ENCODE measurements at places on chromosomes 3 and 15.

DNA sequence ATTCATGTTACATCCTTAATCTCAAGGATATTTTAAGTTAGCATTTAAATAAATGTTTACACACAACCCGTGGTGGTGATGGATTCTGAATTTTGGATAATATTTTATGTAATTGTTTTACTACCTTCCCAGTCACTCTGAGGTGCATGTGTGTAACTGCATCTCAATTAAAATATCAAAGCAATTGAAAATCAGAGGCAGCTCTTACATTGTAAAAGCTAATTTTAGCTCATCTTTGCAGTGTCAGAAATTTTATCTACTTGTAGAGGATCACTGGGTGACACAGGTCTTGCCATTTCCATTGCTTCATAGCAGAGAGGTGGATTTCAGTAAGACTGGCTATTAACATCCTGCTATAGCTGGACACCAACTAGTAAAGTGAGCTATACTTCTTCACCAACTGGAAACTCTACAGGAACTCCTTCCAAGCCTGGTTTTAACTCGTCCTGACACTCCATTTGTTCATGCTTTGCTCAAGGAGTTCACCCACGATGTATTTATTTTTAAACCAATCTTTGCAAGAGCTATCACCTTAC, 19.6 kb upstream of the MITF start:
- DNase-seq = no peak

DNA sequence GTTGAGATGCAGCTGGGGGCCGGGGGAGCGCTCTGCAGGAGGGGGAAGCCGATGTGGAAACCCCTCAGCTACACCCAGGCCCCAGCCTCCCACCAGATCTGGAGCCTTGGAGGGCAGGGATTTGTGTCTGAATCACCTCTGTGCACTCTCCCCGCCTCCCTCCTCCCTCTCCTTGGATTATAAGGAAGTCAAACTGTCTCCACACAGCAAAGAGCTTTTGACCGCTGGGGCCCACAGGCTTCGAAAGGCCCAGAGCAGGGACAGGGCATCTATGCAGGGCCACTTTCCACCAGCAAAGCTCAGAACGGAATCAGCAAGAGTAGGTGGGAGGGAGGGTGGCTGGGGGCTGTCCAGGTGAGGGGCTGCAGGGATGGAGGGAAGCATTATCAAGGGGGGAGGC, 68.9 kb downstream of the IQSEC1 start:
- peak; percentile 26 for DNase-seq

DNA sequence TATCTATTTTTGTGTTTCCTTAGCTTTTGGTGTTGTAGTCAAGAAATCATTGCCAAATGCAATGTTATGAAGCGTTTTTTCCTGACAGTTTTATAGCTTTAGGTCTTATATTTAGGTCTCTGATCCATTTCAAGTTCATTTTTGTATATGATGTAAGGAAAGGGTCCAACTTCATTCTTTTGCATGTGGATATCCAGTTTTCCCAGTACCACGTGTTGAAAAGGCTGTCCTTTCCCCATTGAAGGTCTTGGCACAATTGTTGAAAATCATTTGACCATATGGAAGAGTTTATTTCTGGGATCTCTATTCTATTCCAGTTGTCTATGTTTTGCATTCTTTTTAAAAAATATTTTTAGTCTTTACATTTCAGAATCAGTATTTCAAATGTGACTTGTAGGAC, 14.6 kb upstream of the SNRPN start:
- DNase-seq = no peak

GRCh38 chr3:1026395-1026794, 66.4 kb upstream of the CNTN6 start:
- DNase-seq = no peak

DNA sequence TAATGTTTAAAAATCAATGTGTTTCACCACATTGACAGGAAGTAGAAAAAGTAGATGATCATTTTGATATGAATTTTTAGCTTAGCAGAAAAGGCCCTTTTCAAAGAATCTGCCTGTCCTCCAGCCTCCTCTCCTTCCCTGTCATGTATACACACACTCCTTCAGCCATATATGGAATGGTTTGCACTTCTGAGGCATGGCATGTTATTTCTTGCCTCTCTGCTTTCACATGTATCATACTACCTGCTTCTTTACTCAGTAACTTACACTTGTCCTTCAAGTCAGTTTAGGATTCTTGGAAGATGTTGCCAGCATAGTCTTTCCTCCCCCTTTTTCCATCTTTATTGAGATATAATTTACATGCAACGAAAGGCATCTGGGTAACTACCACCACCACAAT, 79.0 kb downstream of the REC114 start:
- DNase-seq = no peak

DNA sequence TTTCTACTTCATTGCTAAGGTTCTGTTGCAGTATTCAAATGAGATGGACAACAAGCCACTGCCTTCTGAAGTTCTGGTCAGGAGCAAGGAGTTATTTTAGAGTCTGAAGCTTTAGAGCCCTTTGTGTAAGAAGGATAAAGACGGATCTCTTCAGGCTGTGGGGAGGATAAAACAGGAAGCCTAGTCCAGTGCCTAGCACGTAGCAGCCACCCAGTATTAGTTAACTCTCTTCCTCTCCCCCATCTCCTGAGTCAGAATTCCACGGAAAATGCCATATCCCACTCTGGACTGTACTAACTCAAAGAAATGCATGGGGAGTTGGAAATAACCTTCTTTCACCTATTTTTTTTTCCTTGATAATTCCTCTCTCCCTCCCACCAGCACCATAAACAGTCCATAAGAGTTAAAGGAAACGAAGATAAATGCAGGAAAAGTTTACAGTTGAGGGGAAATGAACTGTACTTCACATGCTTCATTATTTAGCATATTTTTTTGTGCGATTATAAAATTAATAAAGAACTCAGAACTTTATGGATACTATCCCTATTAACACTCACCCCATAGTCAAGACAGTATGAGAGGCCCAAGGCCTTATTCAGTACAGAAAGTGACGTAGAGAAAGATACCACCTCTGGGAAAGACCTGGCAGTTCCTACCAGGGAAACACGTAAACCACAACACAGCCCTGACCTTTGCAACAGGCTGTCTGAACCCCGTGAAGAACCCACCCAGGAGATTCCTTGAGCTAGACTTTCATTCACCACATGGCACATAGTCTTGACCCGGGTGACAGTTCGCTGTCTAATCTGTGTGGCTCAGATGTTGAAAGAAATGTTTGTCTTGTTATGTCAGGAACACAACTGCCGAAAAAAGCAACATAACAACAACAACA, 9.2 kb downstream of the IGF2BP2 start:
- no peak for DNase-seq

DNA sequence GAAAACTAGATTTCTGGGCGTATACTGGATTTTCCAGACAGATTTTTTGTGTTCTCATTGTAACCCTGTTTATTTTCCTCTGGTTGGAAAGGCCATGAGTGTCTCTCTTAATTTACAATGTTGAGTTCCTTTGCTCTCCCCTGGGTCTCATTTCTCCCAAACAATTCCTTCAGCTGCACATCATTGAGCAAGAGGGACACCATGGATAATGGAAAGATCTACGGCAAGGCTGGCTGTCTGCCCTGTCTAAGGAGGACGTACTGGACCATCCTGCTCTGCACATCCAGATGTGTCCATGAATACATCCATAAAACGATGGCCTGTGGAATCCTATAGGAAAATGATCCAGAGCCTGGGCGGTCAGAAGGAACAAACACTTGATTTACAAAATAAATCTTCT, 258.1 kb upstream of the MCTP2 start:
- DNase-seq = no peak

- DNase-seq = peak; percentile 47
Observed at GRCh38 chr3:107525644-107526305, 3.0 kb downstream of the BBX start.

GRCh38 chr3:50089609-50089945, 858 bp downstream of the RBM5 start:
- DNase-seq = no peak

DNA sequence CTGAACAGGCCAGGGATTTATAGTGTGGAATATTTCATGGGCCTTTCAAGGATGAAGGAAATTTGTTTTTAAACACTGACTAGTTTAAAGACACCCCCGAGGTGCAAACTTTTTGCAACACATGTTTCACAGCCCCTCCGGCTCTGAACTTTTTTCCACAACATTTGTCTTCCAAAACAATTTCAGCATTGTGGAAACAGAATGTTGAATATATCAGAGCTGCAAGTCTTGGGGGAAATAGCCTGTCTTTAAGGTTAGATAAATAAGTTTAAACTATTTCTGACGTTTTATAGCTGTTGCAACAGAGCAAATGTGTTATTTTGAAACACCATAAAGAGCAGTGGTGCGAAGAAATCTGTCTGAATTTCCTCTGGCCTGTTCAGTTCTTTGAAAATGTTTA, 229.2 kb upstream of the GOLGA6L4 start:
- DNase-seq = no peak

- no peak for DNase-seq
Observed at GRCh38 chr3:111152496-111152895, 80.9 kb downstream of the NECTIN3 start.

DNA sequence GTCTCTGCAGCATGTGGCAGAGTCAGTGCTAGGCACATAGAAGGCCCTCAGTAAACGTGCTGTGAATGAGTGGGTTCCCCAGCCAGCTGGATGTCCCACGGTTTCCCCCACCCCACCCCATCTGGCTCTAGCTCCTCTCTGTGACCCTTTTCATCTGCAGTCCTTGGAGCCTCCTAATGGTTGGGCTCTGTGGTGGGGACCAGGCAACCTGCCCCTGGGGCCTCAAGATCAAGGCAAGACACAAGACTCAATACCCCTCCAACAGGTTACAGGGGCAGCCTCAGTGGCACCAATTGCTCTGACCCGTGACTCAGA, 17.1 kb upstream of the CYP11A1 start:
- no peak for DNase-seq

GRCh38 chr3:77935418-77935817, 895.5 kb downstream of the ROBO2 start:
- no peak for DNase-seq

DNA sequence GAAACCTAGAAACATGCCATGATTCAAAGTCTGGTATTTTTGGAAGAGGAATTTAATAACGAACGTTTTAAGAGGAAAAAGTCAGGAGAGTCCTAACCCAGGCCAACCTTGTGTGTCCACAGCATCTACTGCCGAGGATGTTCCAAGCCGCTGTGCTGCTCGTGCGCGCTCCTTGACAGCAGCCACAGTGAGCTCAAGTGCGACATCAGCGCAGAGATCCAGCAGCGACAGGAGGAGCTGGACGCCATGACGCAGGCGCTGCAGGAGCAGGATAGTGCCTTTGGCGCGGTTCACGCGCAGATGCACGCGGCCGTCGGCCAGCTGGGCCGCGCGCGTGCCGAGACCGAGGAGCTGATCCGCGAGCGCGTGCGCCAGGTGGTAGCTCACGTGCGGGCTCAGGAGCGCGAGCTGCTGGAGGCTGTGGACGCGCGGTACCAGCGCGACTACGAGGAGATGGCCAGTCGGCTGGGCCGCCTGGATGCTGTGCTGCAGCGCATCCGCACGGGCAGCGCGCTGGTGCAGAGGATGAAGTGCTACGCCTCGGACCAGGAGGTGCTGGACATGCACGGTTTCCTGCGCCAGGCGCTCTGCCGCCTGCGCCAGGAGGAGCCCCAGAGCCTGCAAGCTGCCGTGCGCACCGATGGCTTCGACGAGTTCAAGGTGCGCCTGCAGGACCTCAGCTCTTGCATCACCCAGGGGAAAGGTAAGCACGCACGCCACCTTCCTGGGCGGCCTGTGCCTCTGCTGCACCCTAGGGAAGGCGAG, 28.4 kb downstream of the PML start:
- no peak for DNase-seq

- DNase-seq = no peak
Observed at GRCh38 chr3:178629430-178630178, 93.4 kb downstream of the KCNMB2 start.

DNA sequence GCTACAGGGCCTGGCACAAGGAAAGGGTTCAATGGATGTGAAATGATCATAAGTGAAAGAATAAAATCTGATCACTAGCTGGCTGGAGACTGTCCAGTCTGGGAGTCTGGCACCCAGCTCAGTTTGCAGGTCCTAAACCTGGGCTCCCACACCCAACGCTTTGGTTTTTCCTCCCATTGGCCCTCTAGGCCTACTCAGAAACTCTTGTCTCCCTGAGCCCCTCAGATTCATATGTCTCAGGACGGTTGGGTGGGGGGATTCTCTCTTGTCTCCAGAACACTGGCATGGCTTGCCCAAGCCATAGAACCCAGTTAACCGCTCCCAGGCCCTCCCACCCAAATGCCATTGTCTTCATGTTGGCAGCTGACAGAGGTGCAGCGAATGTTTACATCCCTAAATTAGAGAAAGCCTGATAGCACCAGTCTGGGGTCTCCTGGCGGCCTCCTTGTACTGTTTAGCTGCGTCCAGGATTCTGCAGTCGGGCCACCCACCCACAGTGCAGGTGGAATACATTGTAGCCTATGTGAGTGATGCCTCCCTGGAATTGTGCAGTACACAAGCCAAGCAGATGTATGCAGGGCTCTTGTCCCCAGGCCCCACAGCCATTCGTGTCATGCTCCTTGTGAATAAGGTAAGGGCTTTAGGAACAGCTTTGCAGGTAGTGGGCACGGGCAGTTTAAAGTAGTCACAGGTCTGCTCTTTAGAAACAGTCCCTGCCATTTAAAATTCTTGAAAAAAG, 266.3 kb downstream of the XXYLT1 start:
- no peak for DNase-seq

DNA sequence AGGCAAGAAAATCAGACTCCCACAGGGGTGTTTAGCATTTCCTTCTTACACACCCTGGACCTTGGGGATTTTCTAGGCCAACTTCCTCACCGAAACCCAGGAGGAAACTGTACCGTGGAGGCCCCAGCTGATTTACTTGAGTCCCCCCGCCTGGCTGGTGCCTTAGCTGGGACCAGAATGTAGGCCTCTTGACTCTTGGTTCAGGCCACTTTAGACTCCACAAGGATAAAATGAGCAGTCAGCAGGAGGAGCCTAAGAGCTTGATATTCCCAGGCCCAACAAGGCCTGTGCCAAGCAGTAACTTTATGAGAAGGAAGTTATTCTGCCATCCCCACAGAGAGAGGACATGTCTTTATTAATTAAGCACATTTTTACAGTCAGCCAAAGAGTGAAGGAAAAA, 4.6 kb upstream of the APBA2 start:
- DNase-seq = no peak

- DNase-seq = no peak
Observed at GRCh38 chr3:119911748-119912147, 129.8 kb downstream of the NR1I2 start.

DNA sequence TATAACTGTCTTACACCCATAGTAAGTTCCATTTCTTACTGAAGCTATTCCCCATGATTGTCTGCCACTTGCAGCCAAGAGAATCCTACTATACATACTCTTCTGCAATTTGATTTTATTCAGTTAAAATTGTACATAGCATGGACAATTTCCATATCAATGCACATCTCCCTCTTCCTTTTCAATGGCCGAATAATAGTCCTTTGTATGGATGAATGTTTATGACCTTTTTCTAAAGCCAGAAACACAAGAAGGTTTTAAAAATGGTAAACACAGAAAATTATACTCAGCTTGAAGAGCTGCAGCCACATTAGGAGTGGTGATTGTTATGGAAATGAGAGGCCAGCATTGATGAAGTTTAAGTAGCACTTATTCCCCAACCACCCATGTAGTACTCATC, 8.5 kb upstream of the ERC2 start:
- no peak for DNase-seq

- DNase-seq = no peak
Observed at GRCh38 chr15:78996894-78997275, 52.0 kb upstream of the CTSH start.

Measured in NCI-H524 (cell line).